SHP77 treated with DMSO at 0.1 percent for 48 hours (cell line): ENCODE measurements at places on chromosomes 1 and 21.

DNA sequence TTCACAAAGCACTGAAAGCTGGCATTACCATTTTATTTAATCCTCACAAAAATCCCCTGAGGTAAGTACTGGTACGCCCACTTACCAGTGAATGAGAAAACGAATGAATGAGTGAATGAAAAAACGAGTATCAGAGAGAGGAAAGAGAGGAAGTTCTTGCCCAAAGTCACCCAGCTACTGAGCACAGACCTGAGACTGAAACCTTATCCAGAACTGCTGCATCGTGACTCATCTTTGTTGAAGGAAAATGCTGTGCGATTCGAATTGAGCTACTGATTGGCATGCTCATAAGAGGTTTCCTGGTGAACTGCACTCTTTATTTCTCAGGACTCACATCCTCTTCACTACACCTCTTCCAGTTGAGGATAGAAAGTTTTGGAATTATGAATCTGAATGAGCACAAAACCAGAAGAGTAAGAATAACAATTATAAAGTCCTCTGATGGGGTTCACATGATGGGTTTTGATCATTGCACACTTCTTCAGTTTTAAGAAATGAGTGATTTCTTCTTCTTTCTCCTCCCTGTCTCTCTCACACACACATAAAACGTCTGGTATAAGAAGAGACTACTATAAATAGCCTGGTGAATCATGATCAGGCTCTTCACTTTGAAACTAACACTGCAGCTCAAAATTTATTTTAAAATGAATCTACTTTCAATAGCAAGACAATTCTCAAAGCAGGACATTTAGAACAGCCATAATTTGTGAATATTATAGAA lies 32.1 kb downstream of the IL12RB2 start:
- DNase-seq: no peak

GRCh38 chr1:233238884-233239431 lies 56.6 kb downstream of the PCNX2 start:
- DNase-seq: no peak

GRCh38 chr1:175172503-175172902 lies 20.1 kb downstream of the KIAA0040 start:
- peak; percentile 38 for DNase-seq

DNA sequence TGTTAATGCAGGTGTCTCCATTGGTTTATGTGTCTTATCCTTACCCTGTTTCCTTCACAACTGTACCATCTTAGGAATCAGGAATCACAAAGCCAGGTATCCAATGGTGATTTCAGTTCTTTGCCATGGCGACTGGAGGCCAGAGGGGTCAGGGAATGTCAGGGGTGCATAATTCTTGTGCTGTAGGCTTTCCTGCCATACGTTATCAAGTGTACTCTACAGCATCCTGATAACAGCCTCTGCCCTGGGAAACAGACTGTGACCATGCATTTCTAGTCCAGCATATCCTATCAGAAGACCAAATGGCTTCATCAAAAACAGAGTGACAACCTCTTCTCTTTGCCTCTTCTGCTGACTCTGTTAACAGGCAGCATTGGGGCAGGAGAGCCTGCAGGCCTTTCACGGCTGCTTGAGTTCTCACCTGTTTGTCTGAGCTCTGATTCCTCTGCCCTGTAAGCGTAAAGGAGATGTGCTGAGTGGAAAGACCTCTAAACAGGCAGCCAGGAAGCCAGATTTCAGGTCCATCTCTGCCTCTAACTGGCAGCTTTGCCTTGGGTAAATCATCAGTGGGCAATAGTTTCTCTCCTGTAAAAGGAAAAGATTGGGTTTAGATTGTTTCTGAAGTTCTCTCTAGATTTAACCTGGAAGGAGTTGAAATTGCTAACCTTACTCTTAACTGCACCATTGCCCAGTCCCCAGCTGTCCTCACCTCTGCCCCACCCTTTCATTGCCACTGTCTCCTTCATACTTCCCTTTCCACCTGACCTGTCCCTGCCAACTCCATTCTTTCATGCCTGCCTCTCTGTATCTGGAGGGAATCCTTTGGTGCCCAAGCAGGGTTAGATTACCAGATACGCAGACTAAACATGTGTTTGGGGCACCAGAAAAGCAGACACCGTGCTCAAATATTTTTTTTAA lies 80.2 kb downstream of the LRRC8D start:
- DNase-seq: no peak

GRCh38 chr1:157117527-157118057 lies 18.0 kb upstream of the ETV3L start:
- no peak for DNase-seq

GRCh38 chr1:39842836-39843235 lies 40.5 kb downstream of the TRIT1 start:
- no peak for DNase-seq

DNA sequence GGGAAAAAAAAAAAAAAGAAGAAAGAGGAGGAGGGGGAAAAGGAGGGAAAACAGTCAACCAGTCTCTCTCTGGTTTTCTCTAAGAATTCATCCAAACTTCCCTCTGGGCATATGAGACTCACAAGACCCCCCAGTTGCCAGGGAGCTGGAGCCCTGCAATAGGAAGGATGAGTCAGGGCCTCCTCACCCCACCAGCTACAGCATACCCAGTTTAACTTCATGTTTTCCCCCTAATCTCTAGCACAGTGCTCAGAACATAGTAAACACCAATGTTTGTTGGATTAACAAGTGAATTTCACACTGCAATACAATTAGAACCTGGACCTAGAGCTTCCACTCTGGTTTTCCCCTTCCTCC lies 7.8 kb downstream of the F11R start:
- no peak for DNase-seq

DNA sequence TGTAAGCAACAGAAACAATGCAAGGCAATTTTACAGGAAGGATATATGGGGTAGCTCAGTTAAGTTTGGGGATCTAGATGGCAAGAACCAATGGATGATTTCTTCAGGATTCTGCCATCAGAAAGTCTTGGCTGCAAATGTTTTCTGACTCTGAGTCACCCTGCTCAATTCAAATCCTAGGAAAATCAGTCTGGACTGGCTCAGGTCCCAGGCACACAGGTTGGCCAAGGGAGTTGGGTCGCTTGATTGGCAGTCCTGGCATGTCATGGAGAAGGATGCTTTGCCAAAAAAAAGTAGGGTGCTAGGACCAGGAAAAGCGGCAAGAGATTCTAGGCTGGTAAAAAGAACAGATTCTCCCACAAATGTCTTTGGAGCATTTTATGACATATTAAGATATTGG lies 28.9 kb upstream of the S1PR1 start:
- DNase-seq: no peak

GRCh38 chr1:24868016-24868875 lies 61.8 kb downstream of the RUNX3 start:
- no peak for DNase-seq

GRCh38 chr1:51840182-51840581 lies 38.3 kb downstream of the NRDC start:
- DNase-seq: no peak

DNA sequence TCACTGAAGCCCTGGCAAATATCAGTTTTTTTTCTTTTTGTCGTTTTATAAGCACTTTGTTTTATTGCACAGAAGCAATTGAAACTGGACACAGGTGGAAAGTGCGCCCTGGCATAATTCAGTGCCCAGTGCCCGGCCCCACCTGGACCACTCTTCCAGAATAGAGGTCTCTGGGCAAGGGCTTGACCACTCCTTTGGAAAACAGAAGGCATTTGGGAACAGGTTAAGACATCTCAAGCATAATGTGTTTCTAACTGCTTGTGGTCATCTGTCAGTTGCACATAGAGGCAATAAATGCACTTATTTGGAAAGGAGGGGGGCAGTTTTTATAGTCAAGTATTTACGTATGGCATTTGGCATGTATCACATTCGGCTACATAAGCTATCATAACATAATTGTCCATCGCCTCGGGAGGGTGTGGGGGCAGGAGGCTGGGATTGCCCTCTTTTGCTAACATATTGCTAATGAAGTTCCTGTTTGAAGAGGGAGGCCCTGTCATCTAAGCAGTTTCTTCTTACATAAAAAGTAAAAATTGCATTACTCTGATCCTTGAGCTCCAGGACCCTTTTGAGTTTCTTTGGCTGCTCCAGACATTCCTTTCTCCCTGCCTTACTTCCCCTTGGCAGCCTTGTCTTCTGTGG lies 14.7 kb upstream of the CD2 start:
- no peak for DNase-seq

DNA sequence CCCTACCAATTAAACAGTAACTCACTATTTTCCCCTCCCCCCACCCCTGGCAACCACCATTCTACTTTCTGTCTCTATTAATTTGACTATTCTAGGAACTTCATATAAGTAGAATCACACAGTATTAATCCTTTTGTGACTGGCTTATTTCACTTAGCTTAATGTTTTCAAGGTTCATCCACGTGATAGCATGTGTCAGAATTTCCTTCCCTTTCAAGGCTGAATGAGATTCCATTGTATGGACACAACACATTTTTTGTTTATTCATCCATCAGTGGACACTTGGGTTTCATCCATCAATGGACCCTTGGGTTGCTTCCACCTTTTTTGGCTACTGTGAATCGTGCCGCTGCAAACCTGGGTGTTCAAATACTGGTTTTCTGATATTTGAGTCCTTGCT lies 41.7 kb downstream of the EIF2D start:
- DNase-seq: no peak

DNA sequence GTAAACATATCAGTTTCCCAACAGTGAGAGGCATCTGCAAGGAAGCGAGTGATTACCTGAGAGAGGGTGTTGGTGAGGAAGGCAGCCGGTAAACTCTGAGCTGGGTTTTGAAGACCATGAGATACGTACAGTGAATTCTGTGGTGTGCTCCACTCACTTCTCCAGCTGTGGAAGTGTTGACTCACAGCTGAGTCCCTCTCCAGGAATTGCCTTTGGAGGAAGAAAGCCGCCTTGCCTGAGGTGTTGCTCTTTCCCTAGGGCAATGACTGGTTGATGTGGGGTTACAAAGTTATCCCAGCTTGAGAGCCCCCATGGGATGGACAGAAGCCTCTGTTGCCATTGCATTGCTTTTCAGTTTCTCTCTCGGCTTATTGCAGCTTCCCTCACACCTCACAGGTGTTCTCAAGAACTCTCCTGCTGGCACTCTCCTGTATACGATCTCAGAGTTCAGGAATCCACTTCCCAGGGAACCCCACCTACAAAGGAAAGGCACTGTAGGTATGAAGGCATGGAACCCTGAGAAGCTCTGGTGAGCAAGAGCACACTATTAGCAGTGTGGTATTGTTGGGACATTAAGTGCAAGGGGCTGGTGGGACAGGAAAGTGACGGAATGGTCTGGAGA lies 10.8 kb downstream of the NHLH1 start:
- DNase-seq: no peak

DNA sequence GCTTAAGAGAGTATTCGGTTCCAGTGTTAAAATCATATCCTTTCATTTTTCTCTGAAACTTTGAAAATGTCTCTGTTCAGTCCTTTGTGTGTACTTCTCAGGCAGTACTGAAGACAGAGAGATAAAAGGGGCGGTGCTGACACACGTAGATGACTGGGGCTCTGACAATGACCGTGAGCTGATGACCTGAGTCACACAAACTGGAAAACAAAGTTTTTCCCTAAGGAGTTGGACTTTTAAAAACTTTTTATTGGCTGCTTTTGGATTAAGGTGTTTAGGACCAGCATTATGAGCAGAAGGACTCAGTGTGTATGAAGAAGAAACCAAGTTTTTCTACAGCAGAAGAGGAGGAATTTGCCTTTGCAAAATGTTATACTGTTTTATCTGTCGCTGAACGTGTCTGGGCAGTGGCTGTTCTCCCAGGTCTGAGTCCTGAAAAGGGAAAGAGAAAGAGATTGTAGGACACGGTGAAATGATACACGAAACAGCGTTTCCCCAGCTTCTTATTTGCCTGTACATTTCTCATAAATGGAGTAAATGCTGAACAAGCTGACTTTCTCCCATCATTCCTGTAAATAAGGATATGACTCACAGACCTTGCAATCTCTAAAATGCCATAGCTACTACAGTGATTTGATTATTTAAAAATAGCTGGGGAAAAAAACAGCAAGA lies 51.5 kb downstream of the MAP3K7CL start:
- DNase-seq: no peak

DNA sequence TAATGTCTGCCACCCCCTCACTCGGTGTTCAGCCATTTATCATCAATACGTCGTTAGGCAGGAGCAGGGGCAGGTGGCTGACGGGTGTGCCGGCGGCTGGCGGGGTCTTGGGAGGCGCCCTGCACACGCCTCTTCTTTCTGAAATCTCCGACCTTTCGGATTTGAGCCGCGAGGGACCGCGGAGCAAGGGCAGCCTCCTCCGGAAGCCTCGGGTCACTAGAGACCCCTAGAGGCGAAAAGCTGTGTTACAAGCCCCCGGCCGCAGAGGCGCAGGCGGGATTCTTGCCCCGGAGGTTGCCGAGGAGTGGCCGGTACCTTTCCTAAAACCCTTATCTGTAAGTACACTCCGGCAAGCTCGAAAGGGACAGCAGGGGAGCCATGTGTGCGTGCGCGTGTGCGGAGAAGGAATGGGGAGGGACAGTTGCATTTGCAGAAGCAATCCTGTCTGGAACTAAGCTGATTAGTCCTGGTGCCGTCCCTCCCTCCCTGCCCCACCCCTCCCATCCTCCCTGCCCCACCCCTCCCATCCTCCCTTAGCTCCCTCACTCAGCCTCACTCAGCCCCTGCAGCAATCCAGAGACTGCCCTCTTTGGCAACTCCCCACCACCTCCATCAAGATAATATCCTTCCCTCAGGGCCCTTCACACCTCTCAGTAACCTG lies 11.0 kb downstream of the BRINP2 start:
- peak; percentile 38 for DNase-seq

GRCh38 chr1:209430821-209431259 lies 152.7 kb upstream of the CAMK1G start:
- DNase-seq: no peak

GRCh38 chr1:62906428-62906886 lies 122.5 kb downstream of the ATG4C start:
- DNase-seq: no peak

DNA sequence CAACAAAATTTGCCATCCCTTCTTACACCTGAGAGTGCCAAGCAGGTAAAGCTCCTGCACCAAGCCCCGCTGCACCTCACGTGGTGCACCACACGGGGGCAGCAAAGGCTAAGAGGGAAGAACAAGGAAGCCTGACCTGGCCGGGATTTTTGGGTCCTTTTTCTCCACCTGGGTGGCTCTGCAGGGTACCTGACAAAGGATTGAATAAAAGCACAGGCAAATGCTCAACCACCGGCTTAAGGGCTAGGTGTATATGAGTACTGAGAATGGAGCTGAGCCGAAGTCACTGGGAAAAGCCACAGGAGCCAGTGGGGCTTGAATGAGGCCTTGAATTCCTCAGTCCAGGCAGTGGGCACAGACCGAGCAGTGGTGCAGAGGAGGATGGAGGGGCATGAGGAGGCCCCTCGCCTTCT lies 36.4 kb downstream of the ZNF697 start:
- DNase-seq: no peak

- DNase-seq: no peak
Measured at GRCh38 chr1:219373616-219373935, 199.9 kb downstream of the LYPLAL1 start.

- no peak for DNase-seq
Measured at GRCh38 chr1:204304067-204304466, 55.7 kb downstream of the PLEKHA6 start.

DNA sequence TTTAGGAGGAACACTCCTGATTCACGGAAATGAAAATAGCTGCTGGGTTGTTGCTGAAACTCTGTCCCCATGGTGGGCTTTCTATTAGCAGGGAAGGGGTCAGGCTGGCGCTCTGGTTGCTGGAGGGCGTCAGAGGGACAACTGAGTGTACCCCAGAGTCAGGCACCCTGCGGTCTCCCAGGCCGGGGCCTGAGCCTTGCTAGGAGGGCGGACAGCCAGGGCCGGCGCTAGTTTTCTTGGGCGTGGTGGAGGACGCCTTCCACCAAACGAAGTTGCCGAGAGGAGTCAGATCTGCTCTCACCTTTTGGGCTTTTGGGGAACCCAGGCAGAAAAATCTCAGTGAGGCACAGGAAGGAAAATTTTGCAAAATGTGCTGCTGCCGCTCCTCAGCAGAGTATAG lies 54.8 kb downstream of the NGF start:
- no peak for DNase-seq
